ENCODE measurements at places on chromosomes 7 and 10.

DNA sequence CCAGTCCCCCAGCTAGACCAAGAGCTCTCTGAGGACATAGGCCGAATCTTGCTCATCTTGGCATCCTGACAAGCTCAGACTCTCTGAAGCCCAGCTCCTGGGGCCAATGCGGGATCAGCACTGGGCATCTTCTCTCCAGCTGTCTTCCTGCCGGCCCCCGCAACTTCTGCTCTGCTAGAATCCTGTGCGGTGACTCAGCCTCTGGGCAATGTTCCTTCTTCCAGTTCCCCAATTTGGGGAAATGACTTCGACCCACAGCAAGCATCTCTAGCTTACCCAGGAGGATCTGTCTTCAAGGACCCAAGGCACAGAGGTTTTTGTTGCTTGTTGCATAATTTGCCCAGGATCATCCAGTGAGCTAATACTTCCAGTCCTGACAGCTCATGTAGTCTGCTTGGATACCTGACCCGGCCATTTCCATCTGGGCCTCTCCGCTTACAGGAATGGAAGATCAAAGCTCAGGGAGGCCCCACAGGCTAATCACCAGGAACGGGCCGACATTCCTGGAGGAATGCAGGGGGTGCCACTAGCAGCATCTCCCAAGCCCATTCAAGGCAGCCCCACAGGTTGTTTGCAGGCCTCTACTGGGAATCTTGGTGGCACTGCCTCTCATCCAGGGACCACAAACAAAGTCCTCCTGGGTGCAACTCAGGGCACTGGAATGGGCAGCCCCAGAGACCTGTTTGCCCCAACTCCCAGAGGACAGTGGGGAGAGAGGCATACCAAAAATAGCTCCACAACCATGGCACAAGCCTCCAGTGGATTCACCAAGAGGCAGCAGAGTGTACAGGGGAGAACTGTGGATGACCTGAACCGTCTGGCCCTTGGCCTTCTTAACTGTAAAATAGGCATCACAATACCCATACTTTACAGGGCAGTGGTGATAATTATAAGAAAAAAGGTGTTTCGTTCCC is 151.9 kb downstream of the NEURL1 start:
- no peak for DNase-seq

DNA sequence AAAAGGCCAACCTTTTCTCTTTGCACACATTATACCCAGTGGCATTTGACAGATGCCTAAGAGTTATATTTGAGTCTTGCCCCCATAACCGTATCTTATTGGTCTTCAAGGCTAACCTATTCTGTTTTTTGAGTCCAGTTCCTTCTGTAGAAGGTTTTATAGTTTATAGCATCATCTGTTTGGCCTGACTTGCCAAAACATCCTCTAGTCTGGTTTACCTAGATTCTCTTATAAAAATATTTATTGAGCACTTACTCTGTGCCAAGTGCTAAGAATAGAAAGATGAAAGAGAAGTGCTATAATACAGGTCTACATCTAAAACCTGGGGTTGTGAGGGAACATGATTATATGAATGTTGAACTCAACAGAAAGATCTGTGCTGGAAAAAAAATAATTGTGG is 55.9 kb upstream of the PIP4K2A start:
- no peak for DNase-seq

DNA sequence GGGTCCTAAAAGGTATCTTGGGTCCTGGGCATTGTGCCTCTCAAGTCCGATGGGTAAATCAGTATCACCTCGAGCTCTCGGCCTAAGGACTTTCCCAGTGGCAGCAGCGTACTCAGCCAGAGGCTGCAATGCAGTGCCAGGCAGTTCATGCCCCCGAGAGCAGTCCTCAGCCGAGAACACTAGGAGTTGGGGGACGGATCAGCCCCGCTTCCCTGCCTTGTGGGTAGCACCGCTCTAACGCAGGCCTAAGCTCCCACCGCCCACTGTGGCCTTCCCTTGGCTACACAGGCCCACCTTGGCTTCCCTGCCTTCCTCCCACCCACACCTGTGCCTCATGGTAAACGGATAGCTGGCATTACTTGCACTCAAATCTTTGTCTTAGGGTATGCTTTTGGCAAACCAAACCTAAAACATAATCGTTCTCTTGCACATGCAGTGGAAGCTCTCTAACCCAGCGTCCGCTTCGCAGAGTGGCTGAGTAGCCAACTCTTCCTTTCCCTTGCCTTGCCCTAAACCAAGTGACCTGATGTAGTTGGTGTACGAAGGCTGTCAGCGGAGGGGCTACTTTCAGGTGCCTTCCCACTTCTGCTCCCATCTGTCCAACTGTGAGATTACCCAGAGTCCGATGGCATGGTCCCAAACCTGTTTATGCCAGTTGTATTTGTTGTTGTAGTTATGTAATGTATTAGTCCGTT is 73.2 kb upstream of the CHST15 start:
- DNase-seq = no peak

DNA sequence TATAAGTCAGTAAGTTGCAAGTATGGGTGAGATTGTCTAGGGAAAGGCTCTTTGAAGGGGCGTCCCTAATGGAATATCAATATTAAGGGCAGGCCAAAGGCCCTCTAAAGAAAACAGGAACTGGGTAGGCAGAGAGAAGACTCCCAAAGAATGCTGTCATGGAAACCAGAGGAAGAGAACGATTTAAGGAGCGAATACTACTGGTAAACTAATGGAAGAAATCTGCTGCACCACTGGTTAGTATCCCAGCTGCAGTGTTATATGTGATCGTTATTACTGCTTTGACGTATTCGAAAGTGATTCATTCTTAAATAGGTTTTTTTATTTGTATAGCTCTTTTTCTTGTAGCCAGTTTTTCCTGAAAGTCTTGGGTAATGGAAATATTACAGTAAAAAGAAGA is 1.3 kb downstream of the CASP2 start:
- no peak for DNase-seq

DNA sequence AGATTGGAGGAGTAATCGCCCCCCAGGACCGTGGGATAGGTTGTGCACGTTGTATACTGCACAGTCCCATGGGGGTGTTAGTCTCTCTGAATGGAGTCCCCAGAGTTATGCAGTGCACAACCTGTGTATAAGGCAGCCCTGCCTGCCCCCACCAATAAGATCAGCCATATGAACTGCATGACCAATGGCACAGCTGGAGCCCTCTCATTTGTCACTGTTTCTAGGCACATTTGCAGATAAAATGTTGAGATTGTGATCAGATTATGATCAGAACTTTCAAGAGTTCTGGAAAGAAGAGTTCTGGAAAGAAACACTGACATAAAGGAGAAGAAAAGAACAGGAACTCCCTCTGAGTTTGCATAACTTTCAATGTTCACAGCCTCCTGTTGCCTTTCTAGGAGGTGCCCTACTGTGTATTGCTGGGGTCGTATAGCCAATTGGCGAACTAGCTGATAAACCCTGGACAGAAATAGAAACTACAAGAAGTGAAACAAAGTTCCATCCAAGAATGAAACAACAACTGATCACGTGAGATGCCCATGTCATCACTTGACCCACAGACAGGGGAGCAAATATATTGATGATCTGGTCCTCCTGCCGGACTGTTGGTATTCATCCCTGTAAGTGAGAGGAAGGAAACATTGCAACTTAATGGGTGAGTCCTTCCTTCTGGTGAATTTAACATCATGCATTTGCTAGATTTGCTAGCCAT is 49.6 kb upstream of the TOMM7 start:
- DNase-seq = no peak

DNA sequence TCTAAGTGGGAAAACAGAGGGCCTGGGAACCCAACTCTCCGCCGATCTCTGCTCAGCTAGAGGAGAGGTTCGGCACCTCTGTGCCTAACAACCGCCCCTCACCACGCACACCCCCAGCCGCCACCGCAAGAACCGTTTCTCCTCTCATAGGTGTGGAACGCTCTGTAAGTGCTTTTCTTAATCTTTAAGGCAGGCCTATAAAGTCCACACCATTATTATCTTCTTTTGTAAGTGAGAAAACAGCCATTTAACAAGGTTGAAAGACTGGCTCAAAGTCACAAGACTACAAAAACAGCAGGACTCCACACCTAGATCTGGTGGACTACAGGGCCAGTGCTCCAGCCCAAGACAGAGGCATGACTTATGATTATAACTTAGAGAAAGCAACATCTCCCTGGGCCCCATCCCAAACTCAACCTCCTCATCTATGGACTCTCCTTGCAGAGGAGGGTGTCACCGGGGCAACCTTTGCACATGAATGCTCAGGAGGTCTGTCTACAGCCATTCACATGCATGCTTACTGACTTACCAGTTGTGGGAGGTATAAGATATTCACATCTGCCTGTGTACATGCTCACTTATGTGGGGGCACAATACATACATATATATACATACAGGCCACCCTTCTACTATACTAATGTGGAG is 7.9 kb upstream of the NKX2-3 start:
- DNase-seq = no peak

- DNase-seq = no peak
Observed at GRCh38 chr7:24392774-24393173, 108.8 kb downstream of the NPY start.

GRCh38 chr7:105769901-105770628 is 106.3 kb downstream of the ATXN7L1 start:
- no peak for DNase-seq

- no peak for DNase-seq
Observed at GRCh38 chr10:119515511-119516045, 26.9 kb downstream of the RGS10 start.

DNA sequence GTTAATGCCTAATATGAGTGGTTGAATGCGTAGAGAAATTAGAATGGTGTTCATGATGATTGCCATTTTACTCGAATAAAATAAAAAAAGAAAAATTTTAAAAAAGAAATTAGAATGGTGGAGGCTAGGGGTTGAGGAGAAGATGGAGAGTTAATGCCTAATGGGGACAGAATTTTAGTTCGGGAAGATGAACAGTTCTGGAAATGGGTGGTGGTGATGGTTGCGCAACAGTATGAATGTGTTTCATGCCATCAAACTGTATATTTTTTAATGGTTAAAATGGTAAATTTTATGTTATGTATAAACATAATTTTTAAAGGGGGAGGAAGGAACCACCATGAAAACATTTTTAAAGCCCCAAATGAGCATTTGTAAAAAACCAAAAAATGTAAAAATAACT is 140.1 kb upstream of the AGK start:
- no peak for DNase-seq

GRCh38 chr10:28730031-28730778 is 52.9 kb downstream of the BAMBI start:
- no peak for DNase-seq

GRCh38 chr7:29825775-29826529 is 19.6 kb downstream of the WIPF3 start:
- DNase-seq = peak; percentile 14

DNA sequence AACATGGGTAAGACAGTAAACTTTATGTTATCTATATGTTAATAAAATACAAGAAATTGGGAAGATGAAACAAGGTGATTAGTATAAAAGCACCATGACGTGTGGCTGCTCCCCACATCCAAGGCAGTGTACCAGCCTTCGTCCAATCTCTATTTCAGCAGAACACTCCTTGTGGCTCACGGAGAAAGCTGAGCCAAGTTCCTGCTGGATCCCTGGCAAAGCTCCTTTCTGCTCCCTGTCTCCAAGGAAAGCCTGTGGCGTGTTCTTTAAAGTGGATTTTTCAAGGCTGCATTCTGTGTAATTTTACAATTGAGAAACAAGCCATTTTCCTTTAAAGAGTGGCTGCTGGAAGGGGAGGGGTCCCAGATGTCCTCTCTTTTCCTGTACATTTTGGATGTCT is 467.3 kb downstream of the PTPRN2 start:
- DNase-seq = no peak

DNA sequence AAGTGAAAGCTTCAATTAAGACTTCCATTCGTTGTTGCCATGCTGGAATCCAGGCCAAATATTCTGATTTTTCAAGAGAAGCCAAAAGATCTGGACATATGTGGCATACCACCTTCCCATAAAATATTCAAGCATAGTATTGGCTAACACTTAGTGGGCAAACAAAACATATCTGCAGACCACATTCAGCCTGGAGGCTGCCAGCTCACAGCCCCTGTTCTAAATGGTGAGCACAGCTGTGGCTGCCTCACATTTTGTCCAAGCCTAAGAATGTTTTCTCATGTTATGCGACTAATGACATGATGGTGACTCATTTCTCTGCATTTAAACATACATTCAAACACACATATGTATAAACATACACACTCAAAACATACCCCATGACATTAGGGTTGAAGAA is 10.6 kb upstream of the CALU start:
- DNase-seq = no peak

DNA sequence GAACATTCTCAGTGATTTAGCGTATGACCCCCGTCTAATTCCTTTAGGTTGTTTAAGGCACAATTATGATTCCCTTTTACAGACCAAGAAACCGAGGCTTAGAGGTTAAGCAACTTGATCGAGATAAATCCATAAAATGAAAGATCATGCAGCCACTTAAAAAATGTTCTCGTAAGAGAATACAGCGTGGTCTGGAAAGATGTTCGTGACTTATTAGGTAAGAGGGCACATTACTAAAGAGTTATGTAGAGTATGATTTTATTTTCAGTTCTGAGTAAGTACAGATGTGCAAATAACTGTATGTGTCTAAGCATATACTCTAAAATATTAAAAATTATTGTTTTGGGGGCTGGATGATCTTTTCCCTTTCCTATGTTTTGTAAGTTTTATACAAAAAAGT is 575.1 kb downstream of the PARD3 start:
- no peak for DNase-seq

DNA sequence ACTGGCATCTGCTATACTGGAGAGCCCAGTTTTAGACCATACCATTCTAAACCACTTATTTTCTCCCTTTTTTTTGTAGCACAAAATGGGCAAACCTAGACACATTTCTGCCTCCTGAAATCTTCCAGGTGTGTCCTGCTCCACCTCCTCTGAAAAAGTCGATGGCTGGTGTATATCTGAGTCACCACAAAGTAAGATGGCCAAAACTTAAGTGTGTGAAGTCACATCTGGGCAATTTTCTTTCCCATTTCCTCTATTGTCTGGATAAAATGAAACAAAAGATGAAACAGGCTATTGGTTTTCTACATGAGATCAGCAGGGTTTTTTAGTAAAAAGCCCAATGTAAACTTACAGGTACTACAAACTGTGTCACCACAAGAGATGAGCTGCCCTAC is 65.5 kb downstream of the OSBPL3 start:
- no peak for DNase-seq

DNA sequence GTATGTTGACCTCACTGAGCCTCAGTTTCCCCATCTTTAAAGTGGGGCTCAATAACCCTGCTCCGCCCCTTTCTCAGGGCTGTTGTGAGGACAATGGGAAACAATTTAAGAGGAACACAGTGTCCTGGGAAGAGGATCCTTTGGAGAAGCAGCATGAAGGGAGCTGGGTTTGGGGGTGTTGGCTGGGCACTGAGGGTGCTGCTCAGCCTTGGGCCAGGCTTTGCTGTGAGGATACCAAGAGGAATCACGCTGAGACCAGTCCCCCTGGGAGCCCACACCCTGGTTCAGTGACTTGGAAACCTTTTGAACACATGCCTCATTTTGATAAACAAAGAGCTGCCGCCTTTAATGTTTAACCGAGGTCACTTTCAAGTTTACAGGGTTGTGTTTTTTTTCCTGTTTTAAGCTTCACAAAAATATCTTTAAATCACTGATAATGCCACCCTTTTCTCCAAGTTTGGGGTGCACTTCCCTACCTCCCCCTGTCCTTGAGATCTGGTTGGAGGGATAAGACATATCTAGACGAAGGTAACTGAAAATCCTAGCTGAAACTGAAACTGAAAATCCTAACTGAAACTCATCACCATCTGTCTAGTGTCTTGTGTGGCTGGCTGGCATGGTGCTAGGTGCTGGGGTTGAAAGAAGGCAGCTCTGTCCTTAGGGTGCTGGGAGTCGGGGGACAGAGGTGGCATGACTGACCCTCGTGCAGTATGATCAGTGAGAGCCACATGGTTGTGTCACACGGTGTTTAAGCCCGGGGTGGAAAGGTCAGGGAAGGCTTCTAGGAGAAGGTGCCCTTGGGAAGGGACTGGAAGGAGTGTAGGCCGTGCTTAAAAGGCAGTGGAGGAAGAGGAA is 27.7 kb downstream of the ZNF775 start:
- no peak for DNase-seq
